ENCODE measurements at places on chromosomes 3 and 15.
A peak's percentile ranks its signal among the peaks of the same experiment; 100 is the strongest.

DNA sequence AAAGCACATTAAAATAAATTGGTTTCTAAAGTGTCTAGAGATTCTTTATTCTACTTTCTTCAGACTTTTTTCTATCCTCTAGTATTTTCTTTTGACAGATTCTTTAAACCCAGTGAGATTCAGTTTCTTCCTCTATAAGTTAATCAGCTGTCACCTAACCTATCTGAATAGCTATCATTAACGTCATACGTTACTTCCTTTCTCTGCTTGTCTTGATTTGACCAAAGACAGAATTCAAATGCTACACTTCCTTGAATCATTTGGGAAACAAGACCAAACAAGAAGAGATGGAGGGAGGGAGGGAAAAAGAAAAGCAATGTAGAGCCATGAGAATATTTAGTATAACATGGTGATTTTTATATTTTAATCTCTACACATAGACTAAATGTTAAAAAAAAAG lies 235.2 kb downstream of the NAALADL2 start:
- no peak for DNase-seq

- no peak for DNase-seq
Observed at GRCh38 chr15:31042751-31043150, 51.3 kb upstream of the MTMR10 start.

DNA sequence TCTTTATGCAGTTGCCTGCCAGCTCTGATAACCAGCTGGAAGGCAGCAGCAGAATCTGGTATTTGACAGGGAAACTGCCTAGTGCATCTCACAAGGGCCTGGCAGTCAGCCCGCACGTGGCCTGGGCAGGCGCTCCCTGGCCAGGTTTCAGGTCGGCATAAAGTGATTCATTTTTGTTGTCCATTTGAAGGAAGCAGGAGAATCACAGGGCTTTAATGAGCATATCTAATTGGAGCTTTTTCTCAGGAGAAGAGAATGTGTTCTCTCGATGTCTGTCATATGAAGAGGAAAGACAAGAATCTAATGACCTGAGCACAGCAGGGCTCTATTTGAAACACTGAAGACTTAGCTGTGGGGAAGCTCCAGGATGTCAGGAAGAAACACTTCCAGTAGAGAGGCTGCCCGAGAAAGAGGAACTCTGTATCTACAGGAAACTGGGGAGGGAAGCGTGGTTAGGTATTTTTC lies 98.8 kb upstream of the MB21D2 start:
- DNase-seq, result peak; percentile 60

DNA sequence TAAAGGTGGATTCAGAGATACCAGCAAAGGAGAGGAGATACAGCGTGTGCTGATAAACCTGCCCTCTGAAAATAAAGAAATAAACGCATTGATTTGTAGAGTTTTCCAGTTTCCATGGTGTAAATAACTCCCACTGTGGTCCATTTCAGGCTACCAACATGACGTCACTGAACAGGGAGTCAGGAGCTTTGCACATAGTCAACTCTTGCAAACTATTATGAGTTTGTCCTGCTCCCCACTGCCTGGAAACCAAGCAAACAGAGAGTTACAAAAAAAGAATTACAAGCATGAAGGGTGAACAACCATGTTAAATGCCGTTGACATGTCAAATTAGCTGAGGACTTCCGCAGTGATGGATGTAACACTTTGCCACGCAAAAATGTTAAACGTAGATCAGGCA lies 70.4 kb upstream of the GATA2 start:
- no peak for DNase-seq
